ENCODE measurements at places on chromosomes 5 and 9. TPM values are rescaled to one million over a fixed set of nuclear protein-coding genes. Genes with fewer than 3 reads are reported as not detected.

The SYK gene
- 125 TPM for polyA plus RNA-seq

The MAMDC2 gene
- polyA plus RNA-seq, result 0.22 TPM

The NPM1 gene
- polyA plus RNA-seq, result 417 TPM

The OBP2B gene
- not detected for polyA plus RNA-seq

The OR13D1 gene
- polyA plus RNA-seq, result not detected

The RAB3C gene
- polyA plus RNA-seq, result not detected

GRCh38 chr9:12916042-12916441, 141.2 kb downstream of the LURAP1L start:
- DNase-seq, result no peak

DNA sequence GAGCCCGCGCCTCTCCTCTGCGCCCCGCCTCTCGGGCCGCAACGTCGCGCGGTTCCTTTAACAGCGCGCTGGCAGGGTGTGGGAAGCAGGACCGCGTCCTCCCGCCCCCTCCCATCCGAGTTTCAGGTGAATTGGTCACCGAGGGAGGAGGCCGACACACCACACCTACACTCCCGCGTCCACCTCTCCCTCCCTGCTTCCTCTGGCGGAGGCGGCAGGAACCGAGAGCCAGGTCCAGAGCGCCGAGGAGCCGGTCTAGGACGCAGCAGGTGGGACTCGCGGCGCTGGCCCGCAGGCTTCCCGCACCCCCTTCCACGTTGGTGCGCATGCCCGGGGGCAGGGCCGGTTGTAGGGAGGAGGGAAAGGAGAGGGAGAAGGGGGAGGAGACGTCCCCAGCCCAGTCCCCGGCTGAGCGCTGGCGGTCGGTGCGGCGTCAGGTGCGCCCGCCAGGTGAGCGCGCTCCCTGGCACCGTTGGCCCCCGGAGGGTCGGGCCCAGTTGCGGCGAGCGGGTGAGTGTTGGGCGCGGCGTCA, at the start of gene OCLN:
Gene OCLN (plus strand): TSS at position 400 of the 532 bp plus-strand sequence. CDS start 11,455 bp downstream, outside the sequence.
- no peak for DNase-seq

DNA sequence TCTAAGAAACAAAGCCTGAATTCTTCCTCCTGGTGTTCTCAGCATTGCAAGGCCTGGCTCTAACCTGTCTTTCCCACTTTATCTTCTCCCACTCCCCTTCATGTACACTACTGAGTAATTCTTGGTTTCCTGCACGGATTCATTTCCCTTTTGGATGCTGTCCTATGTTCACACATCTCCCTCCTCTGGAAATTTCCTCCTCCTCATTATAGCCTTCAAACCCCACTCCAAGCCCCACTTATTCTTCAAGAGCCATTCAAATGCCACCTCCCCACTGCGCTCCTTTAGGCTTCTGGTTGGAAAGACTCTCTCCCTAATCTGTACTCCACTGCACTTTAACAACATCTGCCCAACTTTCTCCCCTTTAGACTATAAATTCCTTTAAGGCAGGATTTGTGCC, 28.2 kb upstream of the C5orf63 start:
- DNase-seq, result no peak

DNA sequence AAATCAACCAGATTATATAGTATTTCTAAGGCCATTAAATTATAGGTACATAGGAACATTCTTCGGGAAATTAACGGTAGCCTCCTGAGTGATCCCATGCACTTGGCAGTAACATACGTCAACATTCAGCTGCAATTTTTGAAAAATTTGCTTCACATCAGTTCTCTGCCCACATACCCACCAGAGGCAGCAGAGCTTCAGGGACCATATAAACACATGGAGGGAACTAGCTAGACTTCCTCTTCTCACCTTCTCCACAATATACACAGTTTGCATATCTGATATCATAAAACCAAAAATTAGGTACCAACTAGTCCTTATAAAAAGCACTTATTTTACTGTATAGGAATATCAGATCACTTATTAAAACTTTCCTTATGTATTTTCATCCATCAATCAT, 4.8 kb downstream of the PSIP1 start:
- no peak for DNase-seq

DNA sequence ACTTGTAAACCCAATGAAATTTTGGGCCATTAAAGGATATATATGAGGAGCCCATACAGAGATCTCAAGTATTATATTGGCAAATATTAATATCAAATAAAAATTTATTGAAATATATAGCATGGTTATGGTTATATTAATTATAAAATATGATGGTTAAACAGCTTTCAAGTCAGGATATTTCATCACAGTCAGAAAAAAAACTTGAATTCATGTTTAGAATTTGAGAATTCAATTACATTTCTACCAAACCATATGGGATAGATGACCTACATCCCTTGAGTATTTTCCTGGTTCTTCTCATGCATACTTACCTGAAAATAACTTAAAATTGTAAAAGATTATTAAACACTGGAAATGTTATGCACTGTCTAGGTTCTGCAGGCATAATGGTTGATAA, 956.1 kb upstream of the EDIL3 start:
- DNase-seq, result no peak

- DNase-seq, result no peak
Measured at GRCh38 chr5:133511653-133512235, 100.6 kb downstream of the FSTL4 start.

DNA sequence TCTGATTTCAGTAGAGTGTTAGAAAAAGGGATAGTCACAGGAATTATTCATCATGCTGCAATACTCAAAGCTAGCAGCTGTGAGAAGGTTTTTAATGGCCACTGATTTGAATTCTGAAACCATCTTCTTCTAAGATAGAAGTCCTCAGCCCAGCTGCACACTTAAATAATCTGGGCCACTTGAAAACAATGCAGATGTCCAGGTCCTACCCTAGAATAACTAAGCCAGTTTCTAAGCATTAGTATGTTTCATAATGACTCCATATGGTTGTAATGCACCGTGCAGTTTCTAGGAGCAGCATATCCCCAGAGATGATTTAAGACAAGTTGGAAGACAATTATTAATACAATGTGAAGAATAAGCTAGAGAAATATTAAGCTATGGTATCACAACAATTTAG, 159.9 kb upstream of the FBXL17 start:
- DNase-seq, result no peak

DNA sequence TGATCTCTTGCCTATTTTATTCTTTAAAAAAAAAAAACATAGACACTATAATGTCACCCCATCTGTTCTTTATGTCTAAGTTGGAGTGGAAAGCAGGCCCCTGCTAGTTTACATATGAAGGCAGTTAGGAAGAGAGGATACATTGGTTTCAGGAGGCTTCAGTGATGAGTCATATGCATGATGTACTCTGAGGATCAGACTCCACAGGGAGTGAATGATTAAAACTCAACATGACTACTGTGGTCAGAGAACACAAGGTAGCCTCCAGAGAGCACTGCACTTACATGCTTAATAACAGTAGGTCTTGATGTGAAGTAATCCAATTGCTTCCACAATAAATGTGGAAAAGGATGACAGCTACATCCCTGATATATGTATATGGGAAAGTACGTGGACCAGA, 22.7 kb upstream of the FSTL4 start:
- DNase-seq, result no peak

GRCh38 chr5:74140409-74140808, 500.1 kb downstream of the ENC1 start:
- no peak for DNase-seq

DNA sequence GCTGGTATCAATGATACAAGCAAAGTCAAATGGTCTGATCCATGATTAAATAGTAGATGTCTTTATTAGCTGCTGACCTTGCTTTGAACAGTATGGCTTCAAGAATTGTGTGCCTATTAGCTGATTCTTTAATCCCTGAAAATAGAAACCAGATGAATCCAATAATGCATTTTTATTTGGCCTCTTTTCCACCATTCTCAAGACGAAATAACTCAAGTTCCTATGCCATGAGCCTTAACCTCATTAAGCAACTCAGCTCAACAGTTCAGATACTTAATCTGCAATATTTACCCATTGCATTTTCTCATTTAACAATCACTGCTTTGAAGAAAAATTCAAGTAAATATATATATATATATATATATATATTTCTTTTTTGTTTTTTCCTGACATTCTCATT, 588.6 kb upstream of the MEF2C start:
- no peak for DNase-seq

DNA sequence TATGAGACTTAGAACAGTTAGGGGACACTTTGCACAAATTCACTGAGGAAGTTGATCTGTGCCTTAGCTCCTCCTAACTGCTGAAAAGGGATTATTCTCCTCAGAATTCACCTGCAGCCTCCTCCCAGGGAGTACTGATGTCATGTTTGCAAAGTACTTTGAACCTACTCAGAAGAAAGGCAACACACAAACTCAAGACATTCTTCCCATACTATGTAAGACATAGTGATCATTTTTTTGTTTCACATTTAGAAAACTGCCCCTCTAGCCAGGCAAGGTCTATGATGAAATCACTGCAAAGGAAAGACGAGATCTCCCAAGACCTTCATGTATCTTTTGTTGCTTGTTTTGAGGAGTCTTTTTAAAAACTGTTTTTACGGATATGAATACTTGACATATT, 10.6 kb upstream of the VLDLR start:
- DNase-seq, result no peak

GRCh38 chr9:132726576-132727130, 56.4 kb downstream of the GTF3C4 start:
- no peak for DNase-seq

DNA sequence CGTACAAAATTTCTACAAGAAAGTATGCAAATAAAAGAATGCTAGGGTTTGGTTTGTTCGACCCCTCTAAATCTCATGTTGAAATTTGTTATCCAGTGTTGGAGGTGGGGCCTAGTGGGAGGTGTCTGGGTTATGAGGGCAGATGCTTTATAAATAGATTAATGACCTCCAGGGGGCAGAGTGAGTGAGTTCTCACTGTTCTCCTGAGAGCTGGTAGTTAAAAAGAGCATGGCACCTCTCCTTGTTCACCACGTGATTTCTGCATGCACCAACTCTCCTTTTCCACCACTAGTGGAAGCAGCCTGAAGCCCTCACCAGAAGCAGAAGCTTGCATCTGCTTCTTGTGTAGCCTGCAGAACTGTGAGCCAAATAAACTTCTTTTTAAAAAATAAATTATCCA, 50.4 kb upstream of the FAM170A start:
- no peak for DNase-seq

DNA sequence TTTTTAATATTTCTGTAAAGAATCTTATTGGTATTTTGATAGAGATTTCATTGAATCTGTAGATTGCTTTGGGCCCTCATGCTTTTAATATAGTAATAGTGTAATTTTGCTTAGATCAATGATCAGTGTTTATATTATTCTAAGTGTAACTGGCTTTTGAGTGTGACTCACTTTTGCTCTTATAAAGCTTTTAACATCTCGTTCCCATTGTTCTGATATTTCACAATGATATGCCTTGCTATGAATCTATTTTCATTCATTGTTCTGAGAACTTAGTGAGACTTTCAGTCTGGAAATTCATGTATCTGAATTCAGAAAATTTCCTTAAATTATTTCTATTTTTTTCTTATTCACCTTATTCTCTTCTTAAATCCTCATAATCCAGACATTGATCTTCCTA, 13.5 kb upstream of the MAMDC2 start:
- DNase-seq, result no peak

DNA sequence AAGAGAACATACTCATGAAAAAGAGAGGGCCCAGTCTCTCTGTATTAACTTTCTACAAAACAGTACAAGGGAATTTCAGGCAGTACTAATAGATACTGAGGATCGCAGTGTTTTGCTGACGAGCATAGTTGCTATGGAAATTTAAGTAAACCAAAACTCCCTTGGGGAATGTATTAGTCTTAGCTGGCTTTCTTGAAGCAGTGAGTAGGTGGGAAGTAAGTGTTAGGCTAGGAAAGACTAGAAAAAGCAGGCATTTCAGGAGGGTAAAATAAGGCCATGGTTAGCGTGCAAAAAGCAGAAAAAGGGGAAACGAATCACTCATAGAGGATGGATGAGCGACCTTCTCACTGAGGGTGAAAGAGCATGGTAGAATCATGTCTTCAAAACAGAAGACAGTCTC, 84.3 kb upstream of the ACTBL2 start:
- DNase-seq, result no peak

DNA sequence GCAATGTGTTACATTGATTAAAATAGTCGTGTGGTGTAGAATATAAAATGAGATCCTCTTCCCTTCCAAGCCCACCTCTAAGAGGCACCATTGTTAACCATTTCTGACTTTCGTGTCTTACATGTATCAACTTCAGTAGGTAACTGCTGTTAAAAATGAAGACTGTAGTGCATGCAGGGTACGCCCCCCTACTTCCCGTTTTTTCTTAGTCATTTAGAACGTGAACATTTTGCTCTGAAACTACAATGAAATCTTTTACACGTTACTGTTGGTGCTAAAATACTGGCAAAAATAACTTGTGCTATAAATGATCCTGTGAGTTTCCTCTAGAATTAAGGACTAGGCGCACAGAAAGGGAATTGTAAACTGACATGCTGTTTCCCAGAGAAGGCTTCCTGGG, 41.5 kb downstream of the WNK2 start:
- DNase-seq, result no peak

DNA sequence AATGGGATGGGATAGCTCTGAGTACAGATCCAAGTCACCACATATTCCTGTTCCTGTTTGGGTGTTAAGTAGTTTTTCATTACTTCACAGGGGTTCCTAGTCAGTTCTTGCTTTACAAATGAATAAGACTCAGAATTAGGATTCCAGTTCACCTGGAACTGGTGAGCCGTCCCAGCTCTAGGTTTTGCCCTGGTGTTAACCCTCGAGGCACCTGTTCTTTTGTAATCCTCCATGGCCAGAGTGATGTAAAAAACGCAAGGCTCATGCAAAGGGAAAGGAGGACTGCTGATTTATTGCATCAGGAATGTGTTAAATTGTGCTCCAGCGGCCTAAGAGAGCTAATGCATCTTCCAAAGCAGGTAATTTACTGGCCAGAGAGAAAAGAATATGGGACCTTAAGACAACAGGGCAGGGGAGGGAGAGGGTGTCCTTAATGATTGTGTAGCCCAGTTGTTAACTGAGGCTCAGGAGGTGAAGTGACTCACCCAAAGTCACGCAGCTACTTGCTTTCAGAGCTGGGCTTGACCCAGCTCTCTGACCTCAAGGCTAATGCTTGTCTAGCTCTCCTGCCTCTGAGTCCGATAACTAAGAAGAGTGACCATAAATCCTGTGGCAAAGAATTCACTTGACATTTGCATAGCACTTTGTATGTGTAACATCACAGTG, 70.5 kb downstream of the DMRT2 start:
- no peak for DNase-seq

DNA sequence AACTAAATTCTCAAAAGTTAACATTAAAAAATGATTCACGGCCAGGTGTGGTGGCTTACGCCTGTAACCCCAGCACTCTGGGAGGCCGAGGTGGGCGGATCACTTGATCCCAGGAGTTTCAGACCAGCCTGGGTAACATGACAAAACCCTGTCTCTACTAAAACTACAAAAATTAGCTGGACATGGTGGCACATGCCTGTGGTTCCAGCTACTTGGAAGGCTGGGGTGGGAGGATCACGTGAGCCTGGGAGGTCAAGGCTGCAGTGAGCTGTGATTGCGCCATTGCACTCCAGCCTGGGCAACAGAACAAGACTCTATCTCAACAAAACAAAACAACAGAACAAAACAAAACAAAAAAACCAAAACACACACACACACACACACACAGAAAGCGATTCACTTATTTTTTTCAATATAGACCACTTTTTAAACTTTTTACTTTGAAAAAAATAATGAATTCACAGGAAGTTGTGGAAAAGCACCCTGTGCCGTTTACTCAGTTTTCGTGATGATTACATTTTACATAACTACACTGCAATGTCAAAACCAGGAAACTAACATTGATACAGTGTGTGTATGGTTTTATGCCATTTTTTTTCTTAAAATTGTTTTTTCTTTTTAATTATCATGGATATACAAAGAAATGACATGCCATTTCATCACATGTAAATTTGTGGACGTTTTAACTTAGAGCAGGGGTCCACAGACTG, 73.7 kb downstream of the TENT4A start:
- no peak for DNase-seq

GRCh38 chr9:109799141-109799540, 19.1 kb downstream of the PALM2AKAP2 start:
- no peak for DNase-seq
